Glutamatergic neuron (in vitro differentiated cells): ENCODE measurements at places on chromosomes 12 and 14.

DNA sequence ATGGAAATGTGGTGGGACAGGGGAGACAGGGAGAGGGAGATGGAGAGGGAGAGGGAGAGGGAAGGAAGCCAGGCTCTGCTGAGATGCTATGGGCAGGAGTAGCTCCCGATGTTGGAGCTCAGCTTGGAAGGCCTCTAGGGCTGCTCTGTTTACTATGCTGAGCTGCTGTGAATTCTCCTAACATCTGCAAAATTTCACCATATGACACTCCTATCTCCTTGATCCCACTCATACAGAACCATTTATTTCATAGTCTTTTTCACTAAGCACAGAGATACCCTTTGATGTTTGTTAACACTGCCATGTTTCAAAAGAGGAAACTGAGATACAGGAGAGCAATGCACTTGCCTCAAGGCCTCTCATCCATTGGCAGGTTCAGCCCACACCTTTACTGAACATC lies 60.7 kb downstream of the C12orf75 start:
- no peak for DNase-seq

DNA sequence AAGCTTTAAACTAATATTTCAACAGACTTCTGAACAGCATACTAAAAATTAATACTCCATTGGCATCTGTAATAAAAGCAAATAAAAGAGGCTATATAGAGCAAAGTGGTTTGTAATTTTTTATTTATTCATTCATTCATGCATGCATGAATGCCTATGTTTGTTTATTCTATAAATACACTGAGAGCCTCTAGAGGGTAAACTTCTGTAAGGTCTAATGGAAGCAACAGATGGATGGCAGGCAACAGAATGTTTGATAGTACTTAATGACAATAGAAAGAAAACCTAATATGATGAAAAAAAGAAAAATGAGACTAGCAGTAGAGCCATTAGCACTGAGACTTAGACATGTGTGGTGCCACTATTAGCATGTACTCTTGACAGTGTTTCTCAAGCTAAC lies 253.1 kb downstream of the CCDC91 start:
- no peak for DNase-seq

GRCh38 chr14:24064091-24064795 lies 7.1 kb upstream of the CPNE6 start:
- DNase-seq, result no peak

DNA sequence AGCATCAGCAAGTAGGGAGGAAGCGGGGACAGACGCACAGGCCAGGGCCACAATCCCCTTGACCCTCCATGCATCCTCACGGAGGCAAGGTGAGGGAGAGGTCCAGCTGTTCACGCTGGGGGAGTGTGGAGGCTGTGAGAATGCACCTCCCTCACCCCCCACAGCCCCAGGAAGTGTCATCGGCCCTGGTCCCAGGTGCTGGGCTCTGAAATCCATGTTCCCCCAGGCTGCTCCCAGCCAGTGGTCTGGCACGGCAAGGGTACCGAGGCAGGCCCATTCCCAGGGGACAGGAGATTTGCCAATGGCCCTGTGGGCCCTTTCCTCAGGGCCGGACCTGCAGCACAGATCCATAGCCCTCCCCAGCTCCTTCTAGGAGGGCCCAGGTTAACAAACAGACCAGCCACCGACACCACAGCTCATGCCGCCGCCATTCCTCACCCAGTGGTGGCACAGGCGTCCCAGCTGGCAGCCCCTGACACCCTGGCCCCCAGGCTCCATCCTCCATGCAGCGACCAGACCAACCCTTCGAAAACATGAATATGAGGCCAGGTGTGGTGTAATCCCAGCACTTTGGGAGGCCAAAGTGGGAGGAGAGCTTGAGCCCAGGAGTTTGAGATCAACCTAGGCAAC lies 21.9 kb upstream of the EIF5 start:
- no peak for DNase-seq

- DNase-seq, result no peak
Measured at GRCh38 chr12:43115441-43116160, 436.4 kb downstream of the ADAMTS20 start.

GRCh38 chr14:28608443-28608842 lies 158.1 kb upstream of the FOXG1 start:
- DNase-seq, result no peak

- DNase-seq, result no peak
Measured at GRCh38 chr12:110266980-110267620, 13.9 kb upstream of the ATP2A2 start.

DNA sequence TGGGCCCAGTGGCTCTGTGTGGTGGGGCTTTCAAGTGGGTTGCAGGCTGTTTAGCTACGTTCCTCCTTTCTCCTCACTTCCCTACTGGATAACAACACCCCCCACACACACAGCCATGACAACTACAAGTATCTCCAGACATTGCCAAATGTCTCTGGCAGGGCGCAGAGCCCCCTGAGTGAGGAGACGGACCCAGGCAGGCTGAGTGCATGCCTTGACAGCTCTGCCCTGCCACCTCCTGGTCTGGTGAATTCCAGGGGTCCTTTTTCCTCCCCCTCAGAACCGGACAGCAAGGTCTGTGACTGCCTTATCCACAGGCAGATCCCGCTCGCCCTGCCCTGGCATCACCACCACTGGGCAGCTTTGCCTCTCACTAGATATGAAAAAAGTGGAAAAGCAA lies 276.5 kb downstream of the TMEM132C start:
- DNase-seq, result no peak

GRCh38 chr12:6745741-6746525 lies 7.0 kb downstream of the MLF2 start:
- no peak for DNase-seq

GRCh38 chr12:58633479-58633878 lies 286.8 kb downstream of the LRIG3 start:
- no peak for DNase-seq

GRCh38 chr14:68502230-68502629 lies 290.6 kb downstream of the ZFP36L1 start:
- no peak for DNase-seq

- no peak for DNase-seq
Measured at GRCh38 chr12:93019975-93020630, 91.0 kb upstream of the EEA1 start.

GRCh38 chr12:132273992-132274334 lies 55.4 kb downstream of the GALNT9 start:
- DNase-seq, result no peak

GRCh38 chr14:100295376-100296105 lies 10.7 kb downstream of the SLC25A29 start:
- peak; percentile 4 for DNase-seq

GRCh38 chr12:92926549-92926948 lies 2.5 kb downstream of the EEA1 start:
- DNase-seq, result no peak

GRCh38 chr12:12693111-12693671 lies 2.8 kb downstream of the GPR19 start:
- no peak for DNase-seq

DNA sequence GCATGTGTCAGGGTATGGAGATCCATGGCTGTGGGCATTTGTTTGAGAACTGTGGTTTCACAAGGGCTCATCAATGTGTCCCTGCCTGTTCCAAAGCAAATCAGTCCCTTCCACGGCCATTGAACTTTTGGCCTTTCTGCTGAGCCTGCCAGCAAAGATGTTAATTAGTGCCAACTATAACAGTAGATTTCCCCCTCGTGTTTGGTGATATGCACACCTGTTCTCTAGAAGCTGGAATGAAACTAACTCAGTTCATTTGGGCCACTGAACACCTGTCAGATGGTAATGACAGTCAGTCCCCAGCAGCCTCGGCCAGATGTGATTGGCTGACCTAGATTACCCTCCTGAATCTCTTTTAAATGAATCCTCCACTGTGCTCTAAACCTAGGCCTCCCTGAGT lies 43.2 kb downstream of the IRAK3 start:
- DNase-seq, result no peak

GRCh38 chr14:103091041-103091882 lies 3.3 kb upstream of the EXOC3L4 start:
- no peak for DNase-seq

GRCh38 chr12:124928095-124928911 lies 13.9 kb upstream of the UBC start:
- DNase-seq, result no peak

- DNase-seq, result no peak
Measured at GRCh38 chr12:28814246-28814645, 334.8 kb upstream of the FAR2 start.

DNA sequence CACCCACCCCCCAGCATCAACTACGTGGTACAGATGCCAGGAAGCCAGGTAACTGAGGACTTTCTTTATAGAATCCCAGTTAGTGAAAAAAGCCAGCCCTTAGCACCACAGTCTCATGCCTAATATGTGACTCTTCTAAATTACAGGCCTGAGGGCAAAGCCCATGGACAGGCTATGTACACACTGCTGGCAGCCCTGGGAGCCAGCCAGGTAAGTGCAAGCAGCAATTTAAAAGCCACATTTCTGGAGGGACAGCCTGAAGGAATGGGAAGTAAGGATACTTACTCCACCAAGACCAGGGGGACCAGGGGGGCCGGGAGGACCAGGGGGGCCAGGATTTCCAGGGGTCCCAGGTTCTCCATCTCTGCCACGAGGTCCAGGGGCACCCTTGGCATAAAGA lies 7.0 kb downstream of the COL2A1 start:
- DNase-seq, result no peak

GRCh38 chr12:87059231-87059630 lies 803.0 kb upstream of the MGAT4C start:
- DNase-seq, result no peak

- no peak for DNase-seq
Measured at GRCh38 chr14:58808828-58809227, 171.1 kb downstream of the DACT1 start.

- no peak for DNase-seq
Measured at GRCh38 chr14:74483321-74483720, 9.8 kb downstream of the NPC2 start.

- no peak for DNase-seq
Measured at GRCh38 chr12:48054955-48055821, 50.7 kb downstream of the SENP1 start.

DNA sequence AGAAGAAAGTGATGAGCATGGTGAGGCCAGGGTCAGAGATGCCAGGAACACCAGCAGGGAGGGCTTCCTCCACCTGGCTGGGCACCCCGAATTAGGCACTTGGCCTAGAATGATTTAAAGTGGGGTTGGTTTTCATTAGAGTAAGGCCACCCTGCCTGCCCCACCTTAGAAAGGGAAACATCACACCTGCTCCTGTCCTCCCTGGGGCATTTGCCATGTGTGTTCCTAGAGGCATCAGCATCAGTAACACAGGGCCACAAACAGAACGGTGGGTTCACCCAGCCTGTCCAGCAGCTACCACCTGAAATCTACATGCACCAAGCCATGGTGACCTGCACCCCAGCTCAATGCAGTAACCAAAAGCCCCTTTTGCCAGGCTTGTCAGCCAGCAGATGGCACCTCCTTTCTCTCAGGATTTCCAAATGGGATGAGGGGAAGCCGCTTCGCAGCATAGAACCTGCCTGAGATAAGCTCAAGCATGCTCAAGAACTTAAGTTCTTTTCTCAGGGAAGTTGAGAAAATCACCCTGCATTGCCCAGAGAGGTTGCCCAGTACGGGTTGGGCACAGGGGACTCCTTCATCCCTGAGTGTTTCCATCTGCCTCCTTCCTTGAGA lies 338.8 kb downstream of the DPF3 start:
- no peak for DNase-seq

DNA sequence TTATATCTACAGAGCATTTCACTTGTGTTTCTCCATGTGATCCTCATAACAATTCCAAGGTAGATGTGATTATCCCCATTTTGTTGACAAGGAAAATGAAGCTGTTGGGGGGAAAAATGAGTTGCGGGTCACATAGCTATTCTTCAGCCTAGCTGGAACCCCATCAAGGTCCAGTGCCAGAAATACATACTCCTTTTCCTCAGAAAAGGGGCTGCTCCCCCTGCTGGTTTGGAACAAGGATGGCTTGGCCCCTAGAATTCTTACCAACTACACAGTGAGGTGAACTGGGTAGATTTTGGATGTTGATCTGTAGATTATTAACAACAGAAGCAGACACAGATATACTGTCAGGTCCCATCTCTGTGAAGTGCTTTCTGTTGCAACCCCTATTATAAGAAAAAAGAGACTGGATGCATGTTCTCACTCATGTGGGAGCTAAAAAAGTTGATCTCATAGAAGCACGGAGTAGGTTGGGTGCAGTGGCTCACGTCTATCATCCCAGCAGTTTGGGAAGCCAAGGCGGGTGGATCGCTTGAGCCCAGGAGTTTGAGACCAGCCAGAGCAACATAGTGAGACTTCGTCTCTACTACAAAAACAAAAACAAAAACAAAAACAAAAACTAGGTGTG lies 8.9 kb downstream of the IKZF4 start:
- DNase-seq, result peak; percentile 55
